ENCODE measurements at places on chromosomes 16 and 17. TPM values are rescaled to one million over a fixed set of nuclear protein-coding genes. Genes with fewer than 3 reads are reported as not detected.

DNA sequence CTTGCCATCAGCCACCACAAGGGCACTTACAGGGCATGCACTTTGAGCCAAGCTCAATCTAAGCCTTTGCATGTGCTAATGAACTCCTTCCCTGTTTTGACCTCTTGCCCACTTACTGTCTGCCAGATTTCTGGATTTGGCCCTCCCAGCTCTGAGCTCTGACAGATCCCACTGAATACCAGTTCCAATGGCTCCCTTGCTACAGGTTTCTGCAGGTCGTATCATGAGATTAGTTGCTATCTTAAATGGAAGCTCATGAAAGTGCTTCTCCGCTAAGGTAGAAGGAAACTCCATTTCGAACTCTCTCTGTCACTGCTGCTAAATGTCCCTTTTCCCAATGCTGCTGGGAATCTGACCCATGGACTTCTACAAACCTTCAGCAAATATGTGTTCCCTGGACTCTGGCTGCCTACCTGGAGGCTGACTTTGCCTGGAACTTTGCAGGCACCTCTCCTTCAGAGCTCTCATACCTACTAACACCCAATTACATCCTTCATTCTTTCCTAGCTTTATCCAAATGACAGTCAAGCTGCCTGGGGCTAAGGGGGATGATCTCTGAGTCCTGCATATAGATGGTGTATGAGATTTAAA lies 23.5 kb upstream of the TOB1 start:
- no peak for DNase-seq

DNA sequence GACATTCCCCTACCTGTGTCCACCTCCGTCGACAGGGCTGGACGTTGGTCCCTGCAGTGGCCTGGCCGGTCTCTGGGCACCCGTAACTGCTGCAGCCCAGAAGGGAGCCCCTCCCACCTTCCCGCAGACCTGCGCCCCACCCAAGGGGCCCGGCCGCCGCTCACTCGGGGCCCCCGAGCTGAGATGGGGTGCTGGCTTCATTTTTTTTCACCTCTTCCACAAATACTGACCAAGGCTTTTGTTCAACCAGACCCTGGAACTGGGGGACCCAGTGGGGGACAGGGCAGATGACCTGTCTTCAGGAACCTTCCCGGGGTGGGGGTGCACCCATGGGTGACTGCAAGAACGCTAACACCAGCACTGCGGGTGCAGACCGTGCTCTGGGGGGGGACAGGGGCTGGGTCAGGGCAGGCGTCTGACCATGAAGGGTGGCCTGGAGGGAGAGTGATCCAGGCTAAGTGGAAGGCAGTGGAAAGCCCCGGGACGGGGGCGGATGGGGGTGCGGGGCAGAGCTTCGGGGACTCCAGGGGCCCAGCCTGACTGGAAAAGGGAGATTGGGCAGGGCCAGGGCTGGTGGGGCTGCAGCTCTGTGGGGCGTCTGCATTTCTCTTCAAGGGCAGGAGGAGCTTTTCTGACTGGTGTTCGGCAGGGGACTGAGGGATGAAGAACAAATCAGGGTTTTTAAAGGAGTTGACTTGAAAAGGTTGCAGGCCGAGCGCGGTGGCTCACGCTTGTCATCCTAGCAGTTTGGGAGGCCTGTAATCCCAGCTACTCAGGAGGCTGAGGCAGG lies 42.3 kb downstream of the SLC7A5 start:
- no peak for DNase-seq

DNA sequence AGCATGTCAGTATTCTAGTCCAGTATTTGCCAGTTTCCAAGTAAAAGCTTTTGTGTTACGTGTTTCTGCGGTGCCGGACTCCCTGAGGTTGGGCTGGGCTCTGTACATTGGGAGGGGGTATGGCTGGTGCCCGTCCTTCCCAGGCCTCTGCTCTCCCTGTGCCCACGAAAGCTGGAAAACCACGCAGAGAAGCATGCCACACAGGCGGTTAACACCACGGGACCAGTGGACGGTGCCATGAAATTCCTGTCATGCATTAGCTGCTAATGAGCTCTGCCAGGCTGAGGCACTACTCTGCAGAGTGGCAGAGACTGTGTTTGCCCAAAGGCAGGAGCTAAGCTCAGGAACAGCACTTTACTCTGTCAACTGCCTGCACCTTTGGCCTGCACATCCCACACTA lies 8.1 kb downstream of the SMIM5 start:
- no peak for DNase-seq

DNA sequence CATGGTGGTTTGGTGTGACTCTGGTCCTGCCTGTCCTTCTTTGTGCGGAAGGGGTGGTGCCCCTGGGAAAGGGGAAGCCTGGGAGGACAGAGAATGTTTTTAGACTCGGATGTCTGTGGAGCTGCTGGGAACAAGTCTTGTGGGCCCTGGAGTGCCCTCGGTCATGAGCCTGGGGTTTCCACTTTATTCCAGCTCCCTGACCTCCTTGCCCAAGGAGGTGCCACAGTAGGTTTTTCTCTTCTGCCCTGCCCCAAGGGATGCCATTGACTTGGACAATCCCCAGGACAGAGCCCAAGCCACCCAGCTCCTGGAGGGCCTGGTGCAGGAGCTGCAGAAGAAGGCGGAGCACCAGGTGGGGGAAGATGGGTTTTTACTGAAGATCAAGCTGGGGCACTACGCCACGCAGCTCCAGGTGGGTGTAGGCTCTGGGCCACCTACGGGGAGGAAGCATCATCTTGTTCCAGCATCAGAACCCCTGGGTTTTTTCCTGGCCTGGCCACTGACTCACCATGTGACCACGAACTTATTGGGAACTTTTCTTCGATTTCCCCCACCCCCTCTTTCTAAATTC lies 1.4 kb downstream of the STAT5A start:
- no peak for DNase-seq

DNA sequence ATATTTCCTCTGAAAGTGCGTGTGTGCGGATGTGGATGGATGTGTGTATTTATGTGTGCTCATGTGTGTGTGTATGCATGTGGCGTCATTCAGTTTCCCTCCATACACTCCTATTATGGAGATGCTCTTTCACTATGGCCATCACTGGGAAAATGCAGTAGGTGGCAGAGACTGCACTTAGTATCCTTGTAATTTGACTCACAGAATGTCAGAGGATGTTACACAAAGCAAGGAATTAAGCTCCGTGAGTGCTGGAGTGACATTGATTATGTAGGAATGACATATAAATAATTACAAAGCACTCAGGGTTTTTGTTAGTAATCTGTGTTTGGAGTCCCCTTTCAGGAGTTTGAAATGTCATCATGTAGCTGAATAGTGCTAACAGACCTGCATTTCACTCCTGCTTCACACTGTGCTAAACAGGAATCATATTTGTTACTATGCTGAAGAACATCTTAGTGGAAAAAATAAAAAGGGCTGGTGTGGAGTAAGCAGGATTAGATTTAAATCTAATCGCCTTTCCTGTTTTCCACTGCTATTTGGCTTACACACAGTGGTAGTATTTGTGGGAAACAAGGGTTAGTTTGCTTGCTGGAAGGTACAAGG lies 59.6 kb downstream of the HS3ST4 start:
- no peak for DNase-seq

Gene GNG13
- not detected for total RNA-seq
